ENCODE measurements at places on chromosomes 3 and 15. TPM values are rescaled to one million over a fixed set of nuclear protein-coding genes. Genes with fewer than 3 reads are reported as not detected.

DNA sequence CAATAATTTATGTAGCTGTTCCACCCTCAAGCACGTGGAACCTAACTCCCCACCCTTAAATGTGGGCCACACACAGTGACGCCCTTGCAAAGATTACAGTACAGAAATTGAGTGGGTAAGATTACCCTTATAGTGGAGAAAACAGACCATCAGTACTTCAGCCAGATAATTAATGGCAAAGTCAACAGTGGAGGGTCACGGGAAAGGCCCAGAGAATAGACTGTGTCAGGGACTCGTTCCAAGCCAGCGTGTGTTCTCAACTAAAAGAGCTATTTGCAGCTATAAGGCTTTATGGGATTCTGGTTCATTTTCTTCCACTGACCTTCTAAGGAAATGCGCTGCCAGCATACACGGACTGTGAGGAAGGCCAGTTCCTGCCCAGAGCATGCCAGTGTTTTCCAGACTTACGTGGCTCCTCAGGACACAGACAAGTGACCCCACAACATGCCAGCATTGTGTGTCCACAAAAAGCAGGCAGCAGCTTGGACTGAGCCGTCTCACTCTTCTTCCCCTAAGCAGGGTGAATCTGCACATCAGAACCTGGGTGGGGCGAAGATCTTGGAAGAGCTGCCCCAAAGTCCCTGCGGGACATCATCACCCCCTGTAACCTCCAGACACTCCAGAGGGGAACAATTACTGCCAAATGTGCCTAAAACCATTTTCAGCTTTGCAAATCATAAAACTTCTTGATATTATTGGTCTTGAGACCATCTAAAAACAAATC, 428.5 kb downstream of the OCA2 start:
- DNase-seq: no peak

GRCh38 chr3:29531644-29532043, 250.8 kb downstream of the RBMS3 start:
- no peak for DNase-seq

DNA sequence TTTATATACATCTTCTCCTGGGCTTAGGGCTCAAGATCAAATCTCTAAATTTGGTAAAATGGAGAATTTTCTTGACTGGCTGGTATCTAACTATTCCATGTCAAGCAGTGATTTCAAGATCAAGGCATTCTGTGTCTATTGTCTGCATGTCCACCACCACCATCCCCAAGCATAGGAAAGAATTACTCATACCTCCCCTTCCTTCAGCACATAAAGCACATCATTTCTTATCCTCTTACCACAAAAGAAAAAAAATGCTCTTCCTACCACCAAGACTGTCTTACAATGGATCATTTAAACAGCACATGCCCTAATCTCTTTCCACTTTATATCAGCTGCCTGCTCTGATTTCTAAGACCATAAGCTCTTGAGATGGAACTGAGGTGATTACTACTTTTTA, 470.5 kb upstream of the THBS1 start:
- no peak for DNase-seq

- no peak for DNase-seq
These were observed 38.2 kb downstream of the ABHD5 start for GRCh38 chr3:43728947-43729346.

DNA sequence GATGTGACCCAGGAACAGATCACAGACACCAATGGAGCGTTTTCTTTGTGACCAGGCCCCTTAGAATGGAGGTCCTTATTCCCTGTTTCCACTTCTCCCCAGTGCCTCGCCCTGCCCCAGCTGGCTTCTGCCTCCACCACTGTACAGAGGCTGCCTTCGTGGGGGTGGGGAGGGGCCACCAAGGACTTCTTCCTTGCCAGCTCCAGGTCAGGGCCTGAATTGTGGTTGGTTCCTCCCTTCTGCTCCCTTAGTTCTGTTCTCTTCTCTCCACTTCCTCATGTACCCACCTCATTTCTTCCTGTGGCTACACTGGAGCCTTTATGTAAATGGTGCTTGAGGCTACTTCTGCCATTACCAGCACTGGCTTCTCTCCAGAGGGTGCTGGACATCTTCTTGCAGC, 16.4 kb downstream of the TGM4 start:
- no peak for DNase-seq

DNA sequence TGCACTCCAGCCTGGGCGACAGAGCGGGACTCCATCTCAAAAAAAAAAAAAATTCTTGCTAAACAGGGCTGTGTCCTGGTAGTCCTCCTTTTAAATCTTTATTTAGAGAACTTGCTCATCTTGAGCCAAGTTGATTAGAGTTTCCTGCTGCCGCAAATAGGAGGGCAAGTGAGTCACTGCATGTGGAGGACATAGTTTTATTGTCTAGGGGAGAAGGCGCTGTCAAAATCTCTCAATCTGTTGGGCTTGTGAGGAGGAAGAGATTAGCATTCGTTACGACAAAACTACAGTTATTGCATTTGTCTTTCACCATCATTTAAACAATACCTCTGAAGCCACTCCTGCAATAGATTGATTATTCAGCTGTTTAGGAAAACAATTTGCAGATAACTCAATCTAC, 11.5 kb downstream of the MUC4 start:
- no peak for DNase-seq

DNA sequence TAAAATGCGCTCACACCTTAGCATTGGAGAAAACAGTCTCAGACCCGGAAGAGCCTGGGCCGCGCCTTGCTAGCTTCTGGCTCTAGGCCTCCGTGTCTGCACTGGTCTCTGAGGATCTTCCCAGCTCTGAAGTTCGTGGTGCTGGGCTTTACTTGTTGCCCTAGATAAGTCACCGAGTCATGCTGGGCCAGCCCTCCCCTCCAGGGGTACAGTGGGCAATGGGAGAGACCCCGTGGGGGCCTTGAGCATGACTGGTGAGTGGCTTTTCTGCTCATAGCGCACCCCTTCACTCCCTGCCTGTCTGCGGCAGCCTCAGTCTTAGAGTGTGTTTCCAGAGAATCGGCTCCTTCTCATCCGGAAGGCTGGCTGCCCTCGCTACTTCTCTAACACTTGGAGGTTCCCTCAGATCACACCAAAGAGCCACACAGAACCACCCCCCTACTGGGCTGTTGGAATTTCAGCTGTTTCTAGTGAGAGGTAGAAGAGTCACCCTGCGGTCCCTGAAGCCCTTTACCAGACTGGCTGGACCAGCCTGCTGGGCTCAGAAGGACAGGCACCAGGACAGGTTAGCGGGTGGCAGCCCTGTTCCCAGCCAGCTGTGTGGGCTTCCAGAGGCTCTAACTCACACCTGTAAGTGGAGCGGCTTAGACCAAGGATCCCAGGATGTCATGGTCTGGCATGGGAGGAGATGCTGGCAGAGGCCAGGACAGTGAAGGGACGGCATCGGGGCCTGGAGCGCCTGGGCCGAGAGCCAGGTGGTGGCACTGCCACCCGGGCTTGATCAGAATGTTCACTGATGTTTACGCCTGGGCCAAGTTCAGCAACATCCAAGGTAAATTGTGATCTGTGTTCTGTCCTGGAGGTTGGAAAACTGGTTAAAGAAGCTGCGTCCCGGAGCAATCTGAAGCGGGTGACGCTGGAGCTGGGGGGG, 17.9 kb downstream of the ALDH1A3 start:
- DNase-seq: no peak

DNA sequence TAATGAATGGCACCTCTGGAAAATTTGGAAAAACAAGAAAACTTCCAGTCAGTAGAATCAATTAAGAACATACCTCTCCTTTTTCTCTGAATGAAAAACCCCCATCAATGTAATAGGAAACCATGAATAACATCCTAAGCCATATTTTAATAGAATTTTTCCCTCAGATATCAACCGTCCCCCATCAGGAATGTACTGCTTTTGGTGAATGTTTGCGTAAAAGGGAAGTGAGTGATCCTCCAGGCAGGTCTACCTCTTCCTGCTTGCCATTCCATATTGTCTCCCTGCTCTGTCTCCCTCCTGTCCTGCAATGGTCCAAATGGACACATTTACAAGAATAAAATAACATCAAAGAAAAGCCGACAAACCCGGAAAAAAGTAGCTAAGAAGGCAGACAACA, 30.8 kb downstream of the LAMP3 start:
- no peak for DNase-seq

The CACNA2D2 gene
- total RNA-seq: 0.04 TPM

The SENP7 gene
- 6.4 TPM for total RNA-seq

The DPPA2 gene
- total RNA-seq: not detected

The CCR2 gene
- total RNA-seq: not detected

The CYP19A1 gene
- total RNA-seq: not detected
